ENCODE measurements at places on chromosomes 16 and 17.
A peak's percentile ranks its signal among the peaks of the same experiment; 100 is the strongest.

DNA sequence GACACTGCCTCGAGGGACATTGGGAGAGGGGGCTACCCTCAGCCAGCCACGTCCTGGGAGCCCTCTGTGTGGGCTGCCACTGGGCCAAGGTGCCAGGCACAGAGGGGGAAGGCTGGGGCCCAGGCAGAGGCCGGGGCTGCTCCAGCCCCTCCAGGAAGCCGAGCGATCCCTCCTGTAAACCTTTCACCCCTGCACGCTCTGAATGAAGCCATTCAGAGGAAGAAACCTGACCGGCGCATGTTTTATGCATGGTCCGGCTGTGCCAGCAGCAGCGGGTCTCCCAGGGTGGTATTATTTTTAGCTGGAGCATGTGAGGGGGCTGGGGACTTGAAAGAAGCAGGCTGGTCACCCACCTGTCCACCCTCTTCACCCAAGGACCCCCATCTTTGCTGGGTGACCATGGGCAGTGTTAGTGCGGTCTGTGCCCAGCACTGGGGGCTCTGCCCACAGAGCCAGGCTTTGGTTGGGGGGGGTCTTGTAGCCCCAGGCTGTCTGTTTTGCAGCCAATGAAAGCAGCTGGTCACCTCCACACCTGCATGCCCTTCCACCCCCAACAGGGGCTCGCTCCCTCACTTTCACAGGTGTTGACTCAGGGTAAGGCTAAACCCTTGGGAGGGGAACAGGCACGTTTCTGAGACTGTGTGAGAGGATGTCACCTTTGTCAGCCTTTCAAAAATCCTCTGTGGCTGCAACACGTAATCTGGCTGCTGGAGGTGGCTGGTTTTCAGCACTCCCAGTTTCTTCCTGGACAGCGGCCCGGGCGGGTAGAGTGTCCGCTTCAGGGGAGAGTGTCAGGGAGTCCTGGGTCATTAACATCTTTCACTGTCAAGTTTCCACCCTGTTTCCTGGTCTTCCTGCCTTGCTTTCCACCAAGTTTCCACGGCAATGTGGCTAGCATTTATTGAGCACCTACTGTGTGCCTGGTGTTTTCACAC is 77.1 kb upstream of the BRD7 start:
- DNase-seq = no peak

GRCh38 chr17:56939869-56940484 is 20.9 kb downstream of the COIL start:
- DNase-seq = no peak

GRCh38 chr17:76088041-76088867 is 9.3 kb downstream of the ZACN start:
- DNase-seq = no peak

DNA sequence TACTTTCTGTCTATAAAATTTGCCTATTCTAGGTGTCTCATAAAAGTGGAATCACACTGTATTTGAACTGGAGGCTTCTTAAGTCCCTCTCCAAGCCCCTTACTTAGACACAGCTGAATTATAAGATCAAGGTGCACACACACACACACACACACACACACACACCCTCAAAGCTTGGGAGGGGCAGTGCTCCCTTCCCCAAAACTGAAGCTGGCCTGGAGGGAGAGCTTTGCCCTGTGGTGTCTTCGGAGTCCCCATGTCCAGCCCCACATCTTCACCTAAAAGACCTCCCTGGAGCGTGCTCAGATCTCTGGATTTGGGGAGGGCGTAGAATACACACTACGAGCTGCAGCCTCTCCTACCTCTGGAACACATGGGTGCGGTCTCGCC is 828 bp downstream of the EMP2 start:
- no peak for DNase-seq

GRCh38 chr16:82031116-82032084 is 3.7 kb upstream of the HSD17B2 start:
- DNase-seq = no peak

DNA sequence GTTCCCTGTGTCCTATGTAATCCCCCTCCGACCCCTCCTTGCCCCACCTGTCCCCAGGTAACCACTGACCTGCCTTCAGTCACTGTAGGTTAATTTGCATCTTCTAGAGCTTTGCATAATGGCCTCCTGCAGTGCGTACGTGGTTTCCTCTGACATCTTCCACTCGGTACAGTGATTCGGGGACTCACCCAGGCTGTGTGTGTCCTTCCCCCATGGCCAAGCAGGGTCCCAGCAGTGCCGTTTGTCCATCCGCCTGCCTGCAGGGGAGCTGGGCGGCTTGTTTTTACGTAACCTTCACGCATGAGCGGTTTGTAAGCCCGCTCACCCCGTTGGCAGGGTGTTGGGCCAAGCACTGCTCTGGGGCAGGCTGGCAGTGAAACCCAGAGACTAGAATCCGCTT is 7.9 kb downstream of the MAPK8IP3 start:
- no peak for DNase-seq

DNA sequence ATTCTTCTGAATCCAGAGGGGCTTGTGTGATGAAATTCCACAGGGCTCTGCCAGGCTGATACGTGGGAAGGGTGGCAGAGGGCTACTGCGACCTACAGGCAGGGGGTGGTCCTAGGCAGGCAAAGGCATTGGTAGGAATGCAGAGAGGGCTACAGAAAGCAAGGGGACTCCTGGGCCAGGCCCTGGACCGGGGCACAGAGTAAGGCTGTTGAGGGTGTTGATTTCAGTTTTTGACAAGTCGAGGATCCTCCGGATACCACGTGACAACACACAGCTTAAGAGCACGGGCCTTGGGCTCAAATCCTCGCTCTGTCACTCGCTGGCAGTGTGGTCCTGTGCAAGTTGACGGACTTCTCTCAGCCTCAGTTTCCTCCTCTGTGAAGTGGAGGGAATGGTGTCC is 19.1 kb upstream of the DOC2B start:
- no peak for DNase-seq

DNA sequence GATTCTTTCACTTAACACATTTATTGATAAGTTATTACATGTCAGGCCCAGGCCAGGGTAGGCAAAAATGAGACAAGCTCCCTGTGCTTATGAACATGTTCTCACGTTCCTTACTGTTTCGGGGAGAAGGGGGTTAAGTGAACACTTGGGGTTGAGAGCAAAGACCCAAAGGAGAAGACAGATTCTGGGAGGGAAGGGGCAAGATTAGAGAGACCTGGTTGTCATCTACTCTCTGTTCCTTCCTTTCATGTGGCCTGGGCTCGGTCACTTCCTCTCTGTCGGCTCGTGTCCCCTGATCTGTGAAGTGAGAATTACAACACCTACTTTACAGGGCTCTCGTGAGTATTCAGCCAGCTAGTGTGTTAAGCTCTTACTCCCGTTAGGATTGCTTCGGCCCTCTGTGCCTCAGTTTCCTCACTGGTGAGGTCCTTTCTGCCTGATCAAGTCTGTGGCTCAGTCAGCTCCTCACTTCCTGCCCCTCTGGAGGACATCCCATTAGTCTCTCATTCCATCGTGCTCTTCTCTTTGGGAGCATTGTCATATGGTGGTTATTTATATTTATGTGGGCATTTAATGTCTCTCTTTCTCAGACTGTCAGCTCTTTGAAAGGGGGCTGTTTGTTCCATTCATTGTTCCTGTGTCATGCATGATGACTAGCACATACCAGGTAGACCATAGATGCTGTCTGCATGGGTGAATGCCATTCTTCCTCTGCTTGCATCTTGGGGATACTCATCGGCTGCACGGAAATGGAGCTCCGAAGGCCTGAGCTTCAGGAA is 38.9 kb downstream of the PLCG2 start:
- no peak for DNase-seq

DNA sequence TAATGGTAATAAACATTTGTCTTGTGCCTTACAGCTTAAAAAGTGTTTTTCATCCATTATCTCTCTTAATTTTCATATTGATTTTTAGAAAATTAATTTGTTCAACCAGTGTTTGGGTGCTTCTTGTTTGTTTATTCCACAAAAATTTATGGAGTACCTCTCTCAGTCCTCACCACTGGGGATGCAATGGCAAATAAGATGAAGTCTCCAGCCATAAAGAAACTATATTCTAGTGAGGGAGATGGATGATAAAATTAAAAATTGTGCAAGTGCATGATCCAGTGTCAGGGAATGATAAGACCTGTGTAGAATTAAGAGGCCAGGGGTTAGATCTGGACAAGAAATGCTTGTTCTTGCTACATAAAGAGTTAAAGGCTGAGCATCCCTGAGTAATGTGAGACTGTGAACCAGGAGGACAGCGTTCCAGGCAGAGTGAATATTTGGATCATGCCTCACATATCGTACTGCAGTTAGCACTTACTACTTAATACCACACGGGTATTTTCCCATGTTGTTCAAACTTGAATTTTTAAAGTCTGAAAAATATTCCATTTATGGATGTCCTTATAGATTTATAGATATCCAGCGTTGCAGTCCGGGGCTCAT is 535.7 kb upstream of the HSBP1 start:
- no peak for DNase-seq

GRCh38 chr16:30762991-30763725 is 1.0 kb downstream of the RNF40 start:
- DNase-seq = no peak

- DNase-seq = no peak
Observed at GRCh38 chr16:77617996-77618395, 104.3 kb upstream of the NUDT7 start.

- no peak for DNase-seq
Observed at GRCh38 chr16:87391324-87391949, 699 bp upstream of the MAP1LC3B start.

- no peak for DNase-seq
Observed at GRCh38 chr17:71482625-71483024, 638.2 kb upstream of the SOX9 start.

DNA sequence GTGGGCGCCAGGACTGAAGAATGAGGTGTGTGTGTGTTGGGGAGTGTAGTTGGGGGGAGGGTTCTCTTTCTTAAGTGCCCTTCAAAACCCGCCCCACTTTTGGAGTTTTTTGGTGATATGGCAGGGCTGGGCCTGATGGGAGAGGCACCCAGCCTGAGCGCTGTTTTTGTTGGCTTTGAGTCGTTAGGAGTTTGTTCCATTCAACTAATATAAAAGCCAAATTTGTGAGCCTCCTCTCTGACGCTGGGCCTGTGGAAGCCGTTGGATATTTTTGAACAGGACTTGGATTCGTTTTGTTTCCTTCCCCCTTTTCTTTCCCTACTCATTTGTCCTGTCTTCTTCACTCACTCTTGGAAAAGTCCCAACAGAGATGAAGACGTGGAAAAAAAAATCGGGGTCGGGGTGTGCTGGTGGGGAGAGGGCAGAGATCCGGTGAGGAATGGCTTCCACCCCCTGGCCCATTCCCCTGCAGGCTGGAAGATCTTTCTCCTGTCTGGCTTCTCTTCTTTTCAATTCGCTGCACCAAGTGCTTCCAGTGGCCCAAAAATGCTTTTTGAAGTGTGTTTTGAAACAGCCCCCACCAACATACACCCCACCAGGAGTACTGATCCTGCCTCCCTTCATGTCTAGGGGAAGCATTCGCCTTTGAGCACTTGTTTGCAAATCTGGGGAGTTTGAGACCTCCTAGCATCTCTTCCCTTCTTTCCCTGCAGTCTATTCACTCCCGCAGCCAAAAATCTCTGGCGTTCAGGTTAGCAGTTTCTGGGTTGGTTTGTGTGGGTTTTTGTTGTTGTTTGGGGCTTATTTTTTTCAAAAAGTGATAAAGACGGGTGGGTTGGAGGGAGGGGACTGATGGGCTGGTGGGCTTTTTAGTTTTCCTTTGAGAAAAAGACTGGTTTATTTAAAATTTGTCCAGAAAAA is 2.6 kb downstream of the FZD2 start:
- DNase-seq = no peak

DNA sequence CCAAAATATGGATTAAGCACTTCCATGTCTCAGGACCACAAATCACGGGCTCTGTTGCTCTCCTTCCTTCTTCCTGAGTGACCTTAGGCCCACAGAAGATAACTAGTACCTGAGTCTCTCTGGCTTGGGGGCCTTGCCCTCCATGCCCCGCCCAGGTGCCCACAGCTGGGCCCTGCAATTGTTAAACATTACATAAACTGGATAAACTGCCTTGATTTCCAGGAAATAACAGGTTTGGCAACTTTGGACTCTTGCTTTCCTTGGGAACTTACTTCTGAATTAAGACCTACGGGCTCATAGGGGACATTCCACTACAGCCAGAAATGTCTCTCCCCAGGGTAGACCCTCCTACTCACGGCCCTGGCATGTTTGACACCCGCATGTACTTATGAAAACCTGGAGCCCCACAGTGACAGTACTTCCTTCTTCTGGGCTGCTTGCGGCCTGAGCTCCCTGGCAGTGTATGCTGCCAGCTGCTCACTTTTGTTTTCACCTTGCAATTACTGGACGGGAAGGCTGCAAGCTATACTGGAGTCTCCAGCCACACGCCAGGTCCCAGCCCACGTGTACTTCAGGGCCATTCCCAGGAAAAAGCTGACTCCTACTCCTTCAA is 2.3 kb upstream of the UBALD2 start:
- DNase-seq = no peak

DNA sequence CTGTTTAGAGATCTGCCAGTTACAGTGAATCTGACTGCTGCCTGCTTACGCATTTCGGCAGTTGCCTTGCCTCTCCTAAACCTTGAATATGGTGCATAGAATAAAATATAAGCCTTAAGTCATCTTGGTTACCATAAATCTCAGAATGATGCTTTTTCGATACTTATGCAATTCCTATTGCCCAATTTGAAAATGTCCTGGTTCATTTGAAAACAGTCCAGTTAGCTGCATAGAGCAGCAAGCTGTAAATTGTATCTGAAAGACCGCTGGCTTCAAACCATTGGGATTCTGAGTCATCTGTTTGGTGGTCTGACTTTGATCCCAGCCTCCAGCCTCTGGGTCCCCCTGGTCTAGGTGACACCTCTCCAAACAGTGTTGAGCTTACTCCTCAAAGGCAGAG is 2.7 kb upstream of the PRKCA start:
- no peak for DNase-seq

DNA sequence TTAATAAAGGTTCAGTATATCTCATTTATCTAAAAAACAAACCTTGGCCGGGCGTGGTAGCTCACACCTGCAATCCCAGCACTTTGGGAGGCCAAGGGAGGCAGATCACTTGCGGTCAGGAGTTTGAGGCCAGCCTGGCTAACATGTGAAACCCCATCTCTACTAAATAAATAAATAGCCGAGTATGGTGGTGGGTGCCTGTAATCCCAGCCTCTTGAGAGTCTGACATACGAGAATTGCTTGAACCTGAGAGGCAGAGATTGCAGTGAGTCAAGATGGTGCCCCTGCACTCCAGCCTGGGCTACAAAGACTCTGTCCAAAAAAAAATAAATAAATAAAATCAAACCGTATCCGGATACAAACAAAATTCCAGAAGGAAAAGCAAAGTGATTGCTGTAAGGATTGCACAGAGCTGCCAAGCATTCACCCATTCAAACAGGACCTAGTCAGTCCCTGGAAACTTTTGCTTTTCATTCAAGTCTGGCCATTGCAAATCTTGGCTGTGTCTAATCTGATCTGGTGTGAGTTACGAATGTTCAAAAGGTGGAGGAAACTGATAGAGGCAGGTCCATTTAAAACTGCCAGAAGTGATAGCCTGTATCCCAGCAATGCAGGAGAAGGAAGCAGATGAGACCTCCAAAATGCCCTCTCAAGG is 102.5 kb upstream of the CLEC3A start:
- no peak for DNase-seq

- no peak for DNase-seq
Observed at GRCh38 chr17:49483599-49484509, 11.2 kb upstream of the NGFR start.

- peak; percentile 55 for DNase-seq
Observed at GRCh38 chr16:29784901-29785500, 5.5 kb upstream of the KIF22 start.

GRCh38 chr16:80526418-80527061 is 14.3 kb upstream of the DYNLRB2 start:
- peak; percentile 16 for DNase-seq

All from activated CD4-positive, CD25-positive, alpha-beta regulatory T cell (primary cell).